Muscle of back (tissue), 13 donors: ENCODE measurements at places on chromosomes 6 and 20.

DNA sequence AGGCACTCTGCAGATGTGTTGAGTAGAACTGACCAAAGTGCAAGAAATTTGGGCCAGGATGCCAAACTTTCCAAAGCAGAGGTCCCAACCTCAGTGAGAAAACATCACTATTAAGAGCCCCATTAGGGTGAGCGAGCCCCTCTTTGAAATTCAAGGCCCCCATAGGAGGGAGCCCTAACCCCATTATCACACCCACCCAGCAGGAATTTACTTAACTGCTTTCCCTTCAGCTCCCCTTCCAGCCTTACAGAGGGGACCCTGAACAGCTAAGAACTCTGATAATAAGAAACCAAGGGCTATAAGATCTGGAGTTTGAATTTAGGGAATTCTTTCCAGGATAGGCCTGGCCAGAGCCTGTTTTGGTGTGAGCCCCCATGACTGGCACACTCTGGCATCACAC lies 130.6 kb downstream of the NFATC2 start:
- no peak for DNase-seq

- DNase-seq, result peak; percentile 83
Measured at GRCh38 chr20:9978397-9979004, 56.3 kb upstream of the ANKEF1 start.

DNA sequence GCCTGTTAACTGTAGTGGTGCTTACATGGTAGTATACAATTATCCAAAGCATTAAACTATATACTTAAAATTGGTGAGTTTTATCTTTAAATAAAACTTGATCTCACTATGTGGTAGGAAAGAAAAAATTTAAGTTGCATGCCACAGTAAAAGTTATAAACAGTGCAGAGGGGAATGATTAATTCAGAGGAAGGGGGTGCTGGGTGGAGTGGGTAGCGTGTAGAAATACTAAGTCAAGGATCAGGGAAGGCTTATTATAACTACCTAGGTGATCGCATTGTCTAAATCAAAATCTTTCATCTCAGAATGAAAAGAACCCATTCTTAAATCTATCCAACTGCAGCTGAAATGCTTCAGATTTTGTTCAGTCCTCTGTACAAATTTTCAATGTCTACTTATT lies 428.3 kb downstream of the ADGRB3 start:
- no peak for DNase-seq

- DNase-seq, result peak; percentile 57
Measured at GRCh38 chr6:26554697-26555504, 16.7 kb downstream of the HMGN4 start.

DNA sequence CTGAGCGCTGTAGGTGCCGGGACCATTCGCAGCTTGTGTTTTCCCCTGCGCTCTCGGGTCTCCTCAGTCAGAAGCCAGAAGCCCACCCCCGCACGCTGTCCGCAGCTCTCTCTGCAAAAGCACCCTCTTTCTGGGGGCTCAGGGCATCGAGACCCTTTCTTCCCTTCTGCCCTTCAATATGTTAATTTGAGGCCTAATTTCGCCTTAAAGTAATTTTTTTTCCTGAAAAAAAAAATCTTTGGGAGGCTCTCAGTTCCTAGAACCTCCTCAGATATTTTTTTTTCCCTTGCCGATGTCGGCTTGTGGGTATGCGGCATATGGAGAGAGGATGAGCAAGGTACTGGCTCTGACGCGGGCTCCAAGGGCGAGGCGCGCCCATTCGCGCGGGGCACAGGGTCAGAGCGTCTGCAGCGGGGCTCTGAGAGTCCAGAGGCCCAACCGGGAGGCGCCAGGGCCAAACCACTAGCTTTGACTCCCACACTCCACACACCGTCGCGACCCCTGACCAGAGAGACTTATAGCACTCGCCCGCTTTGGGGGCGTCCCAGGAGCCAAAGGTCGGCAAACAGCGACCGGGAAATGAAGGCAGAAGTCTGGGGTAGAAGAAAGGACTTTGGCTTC lies 893 bp downstream of the PRDM13 start:
- DNase-seq, result no peak

- DNase-seq, result no peak
Measured at GRCh38 chr6:96304997-96305396, 216.6 kb upstream of the UFL1 start.

DNA sequence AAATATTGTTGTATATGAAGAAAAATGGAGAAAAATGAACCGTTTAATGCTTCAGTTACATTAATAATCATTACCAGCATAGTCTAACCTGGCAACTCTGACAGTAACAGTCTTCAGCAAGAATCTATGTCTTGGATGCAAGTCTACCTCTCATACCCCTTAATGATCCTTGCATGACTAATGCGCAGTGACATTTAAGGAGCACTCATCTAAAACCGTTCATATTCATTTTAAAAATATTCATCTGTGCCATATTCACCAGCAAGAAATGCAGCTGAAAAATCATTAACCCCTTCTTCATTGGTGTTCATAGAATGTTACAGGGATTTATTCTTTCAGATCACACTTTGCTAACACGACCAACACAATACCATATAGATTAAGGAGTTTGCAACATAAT lies 227.2 kb upstream of the ASCC3 start:
- DNase-seq, result no peak

GRCh38 chr6:125674230-125674629 lies 75.2 kb upstream of the HEY2 start:
- no peak for DNase-seq

- DNase-seq, result no peak
Measured at GRCh38 chr6:30093951-30094661, 18.5 kb upstream of the RNF39 start.

DNA sequence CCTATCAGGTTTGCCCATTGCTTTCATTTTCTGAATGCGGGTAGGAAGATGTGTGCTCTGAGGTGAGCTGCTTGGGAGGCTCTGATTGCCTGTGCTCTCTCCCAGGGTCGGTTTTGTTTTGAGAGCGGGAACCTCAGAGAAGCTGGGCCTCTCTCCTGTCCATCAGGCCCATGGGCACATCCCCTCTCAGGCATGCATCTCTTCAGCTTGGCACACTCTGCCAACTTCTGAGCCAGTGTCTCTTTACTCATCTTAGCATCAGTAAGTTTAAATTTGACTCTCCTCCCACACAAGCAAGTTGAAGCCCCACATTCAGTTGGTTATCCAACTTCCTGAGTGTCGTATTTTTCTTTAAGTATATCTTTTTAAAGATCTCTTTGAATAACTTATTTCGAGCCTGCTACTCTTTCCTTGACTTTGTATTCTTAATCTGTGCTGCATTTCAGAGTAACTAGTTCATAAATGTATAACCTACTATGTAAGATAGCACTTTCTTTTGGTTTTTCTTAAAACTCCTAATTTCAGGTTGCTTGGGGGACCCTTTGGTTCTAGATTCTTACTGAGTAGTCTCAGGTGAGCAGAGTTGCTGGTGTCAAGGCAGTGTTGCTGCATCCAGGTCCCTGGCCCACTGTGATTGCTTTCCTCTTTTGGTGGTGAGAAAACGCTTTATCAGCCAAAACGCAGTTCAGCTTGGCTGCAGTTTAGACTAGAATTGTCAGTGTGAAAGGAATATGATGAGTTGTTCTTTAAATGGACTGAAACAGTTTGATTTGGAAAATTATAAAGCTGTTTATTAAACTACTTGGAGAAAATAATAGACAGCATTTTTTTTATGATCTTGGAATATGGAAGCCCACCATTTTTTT lies 54.8 kb downstream of the SNX9 start:
- no peak for DNase-seq

- no peak for DNase-seq
Measured at GRCh38 chr6:83948851-83949250, 84.7 kb upstream of the MRAP2 start.
